ENCODE measurements at places on chromosomes 2 and 18.

DNA sequence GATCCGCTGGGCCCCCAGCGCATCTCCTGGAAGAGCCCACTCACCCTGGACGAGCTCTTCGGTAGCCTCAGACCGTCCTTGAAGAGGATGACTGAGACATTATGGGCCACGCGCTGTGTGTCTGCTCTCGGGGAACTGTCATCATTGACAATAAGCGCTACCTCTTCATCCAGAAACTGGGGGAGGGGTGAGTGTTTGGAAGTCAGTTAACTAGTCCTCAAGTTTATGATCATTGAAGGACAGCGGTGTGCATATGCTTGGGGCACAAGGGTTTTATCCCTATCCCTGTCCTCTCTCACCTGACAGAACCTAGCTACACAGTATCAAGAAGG, 586 bp downstream of the STK16 start:
- DNase-seq, result no peak

GRCh38 chr18:31819106-31819924, 58.6 kb upstream of the SLC25A52 start:
- peak; percentile 61 for DNase-seq

- no peak for DNase-seq
Observed at GRCh38 chr2:98346311-98347236, at the start of gene CNGA3. Gene CNGA3 (plus strand): TSS chr2:98346456. CDS start chr2:98369976, 23,520 bp downstream.

DNA sequence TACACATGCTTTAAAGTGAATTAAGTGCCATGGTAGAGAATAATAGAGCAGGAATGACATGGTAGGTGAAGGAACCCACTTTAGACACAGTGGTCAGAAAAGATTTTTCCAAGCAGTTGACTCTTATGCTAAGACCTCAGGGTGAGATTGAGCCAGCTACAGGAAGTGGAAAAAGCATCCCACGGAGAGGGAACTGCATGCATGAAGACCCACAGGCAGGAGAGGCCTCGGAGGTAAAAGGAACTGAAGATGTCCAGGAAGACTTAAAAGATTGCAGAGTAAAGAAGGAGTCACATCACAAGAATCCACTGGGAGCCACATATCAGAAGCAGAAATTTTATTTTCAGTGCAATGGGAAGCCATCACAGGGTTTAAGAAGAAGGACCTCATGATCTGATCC, 499.2 kb upstream of the FAM98A start:
- DNase-seq, result no peak

- DNase-seq, result no peak
Observed at GRCh38 chr2:74025971-74026612, 41.4 kb downstream of the TET3 start.

DNA sequence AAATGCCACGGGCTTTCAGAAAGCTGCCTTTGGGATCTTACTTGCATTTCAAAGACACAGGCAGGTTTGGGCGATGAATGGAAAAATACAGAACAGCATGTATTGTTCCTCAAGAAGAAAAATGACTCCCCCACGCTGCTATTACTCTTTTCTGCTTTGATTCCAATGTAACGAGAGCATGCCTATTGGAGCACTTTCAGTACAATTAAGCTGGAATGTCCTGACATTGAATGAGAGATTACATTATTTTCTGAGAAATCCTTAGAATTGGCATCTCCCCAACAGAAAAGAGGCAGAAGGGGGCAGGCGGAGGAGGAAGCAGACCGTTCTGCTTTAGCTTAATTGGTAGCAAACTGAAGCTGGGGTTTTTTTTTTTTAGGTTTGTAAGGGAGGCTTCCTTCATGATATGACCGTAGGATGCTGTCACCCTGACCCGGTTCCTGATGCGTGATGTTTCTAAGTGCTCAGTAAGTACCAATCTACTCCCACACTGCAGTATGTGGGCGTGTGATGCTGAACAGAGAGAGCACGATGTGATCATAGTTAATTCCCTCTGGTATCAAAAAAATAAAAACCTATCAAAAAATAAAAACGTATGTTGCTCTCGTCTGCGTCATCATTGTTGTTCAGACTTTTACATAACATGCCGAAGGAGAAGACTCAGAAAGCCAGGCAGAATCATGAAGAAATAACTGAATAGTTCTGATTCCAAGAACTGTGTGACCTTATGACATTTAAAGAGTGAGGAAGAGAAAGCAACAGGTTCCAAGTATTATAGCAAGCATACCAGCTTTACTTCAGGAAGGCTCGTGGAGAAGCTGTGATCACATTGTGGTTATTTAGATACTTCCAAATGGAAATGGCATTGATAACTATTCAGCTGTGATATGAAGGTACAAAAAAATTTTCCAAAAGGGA, 40.5 kb downstream of the LONRF2 start:
- DNase-seq, result no peak

DNA sequence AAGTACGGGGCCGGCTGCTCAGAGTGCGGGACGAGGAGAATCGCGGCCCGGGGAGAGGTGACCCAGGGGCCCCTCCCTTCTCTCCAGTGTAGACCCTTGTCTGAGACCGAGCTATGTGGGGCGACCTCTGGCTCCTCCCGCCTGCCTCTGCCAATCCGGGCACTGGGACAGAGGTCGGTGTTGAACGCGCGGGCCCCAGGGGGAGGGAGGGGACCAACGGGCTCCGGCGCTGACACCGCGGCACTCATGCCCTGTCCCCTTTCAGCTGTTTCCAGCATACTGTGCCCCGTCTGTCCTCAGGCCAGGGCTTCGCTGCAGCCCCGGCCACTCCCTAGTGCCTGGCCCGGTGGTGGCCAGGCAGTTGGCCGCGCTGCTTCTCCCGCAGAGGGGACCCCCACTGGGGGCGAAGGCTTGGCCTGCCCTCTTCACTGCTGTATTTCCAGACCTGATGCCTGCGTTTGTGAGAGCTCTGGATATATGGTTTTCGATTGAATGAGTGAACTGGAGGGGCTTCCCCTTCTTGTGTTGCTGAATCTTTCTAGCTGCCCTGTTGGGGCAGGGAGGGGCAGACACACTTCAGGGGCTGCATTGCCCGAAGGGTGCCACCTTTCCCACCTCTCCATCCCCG, 809 bp downstream of the DBI start:
- no peak for DNase-seq

DNA sequence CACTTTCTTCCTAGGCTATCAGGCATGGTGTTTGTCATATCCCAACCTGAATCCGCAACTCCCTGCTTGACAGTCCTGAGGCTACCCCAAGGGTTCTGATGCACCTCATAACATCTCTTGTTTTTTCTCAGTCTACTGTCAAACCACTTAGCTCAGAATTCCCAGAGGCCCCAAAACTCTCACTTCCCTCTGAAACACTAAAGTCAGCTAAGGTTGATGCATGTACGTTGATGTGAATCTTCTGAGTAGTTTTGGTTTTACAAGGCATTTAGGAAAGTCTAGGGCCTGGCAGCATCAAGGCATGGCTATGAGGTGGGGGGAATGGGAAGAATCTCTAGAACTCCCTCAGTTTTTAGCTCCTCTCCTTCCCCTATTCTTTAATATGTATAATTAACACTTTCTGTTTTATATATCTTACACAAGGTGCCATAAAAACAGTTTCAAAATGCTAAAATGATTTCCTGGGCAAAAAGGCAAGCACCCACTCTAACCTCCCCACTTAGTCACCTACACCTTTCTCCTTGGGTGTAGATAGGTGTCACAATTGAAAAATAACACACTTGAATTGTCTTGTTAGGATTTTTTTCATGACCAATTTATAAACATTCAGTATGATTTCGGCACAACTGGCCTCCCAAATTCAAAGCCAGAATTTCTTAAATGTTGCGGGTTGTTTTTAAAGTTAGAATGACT, 71.4 kb upstream of the TANK start:
- DNase-seq, result no peak

- no peak for DNase-seq
Observed at GRCh38 chr2:164948540-164948939, 6.8 kb downstream of the SLC38A11 start.

DNA sequence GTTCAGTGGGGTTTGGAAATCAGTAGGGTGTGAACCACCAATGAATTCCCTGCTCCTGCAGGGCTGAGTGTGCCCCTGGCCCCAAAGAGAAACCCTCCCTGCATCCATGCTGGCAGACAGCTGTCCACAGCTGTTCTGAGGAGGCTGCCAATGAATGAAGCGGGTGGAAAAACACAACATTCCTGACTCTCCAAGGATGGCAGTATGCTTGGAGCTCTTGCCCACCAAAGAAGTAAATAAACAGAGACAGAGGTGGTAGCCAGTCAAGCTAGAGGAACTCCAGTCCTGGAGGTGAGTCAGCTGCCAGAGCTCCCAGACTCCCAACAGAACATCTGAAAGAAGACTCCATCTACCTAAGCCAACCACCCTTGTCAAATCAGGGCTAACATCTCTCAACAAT, 6.2 kb downstream of the ZBTB7C start:
- DNase-seq, result no peak

GRCh38 chr2:192218377-192218776, 23.6 kb upstream of the TMEFF2 start:
- DNase-seq, result no peak

DNA sequence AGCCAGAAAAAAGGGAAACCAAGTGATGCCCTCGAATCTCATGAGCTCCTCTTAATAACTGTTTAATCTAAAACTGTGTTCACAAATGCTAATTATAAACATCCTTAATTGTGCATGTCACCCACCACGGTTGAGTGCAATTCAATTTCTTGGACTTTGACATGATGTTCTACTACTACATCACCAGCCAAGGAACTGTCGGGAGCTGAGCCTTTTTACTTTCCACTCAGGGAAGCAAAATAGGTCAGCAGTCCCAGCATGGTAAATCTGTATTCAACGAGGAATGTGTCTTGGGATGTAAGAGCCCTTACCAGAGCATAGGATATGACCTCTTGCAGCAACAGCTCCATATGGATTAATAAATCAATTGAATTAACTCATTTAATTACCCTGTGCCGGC, 20.8 kb upstream of the REG3G start:
- DNase-seq, result no peak

- DNase-seq, result no peak
Observed at GRCh38 chr2:35220461-35220860, 1135.1 kb upstream of the CRIM1 start.

DNA sequence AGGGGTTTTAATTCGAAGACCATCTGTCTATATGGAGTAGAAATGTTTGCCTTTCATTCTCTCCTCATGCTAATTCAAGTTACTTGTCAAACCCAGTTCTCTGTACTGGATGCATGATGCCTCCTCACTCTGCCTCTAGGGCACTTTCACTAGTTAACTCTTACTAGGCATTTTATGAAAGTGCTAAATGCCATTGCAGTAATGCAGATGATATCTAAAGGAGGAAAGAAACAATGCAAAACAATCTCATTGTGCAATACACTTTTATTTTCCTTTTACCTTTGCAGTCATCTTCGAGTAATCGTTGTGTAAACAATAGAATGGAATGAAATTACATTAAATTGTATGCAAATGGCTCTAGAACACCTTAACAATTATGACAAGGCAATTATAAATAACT, 293.6 kb downstream of the STK39 start:
- no peak for DNase-seq

DNA sequence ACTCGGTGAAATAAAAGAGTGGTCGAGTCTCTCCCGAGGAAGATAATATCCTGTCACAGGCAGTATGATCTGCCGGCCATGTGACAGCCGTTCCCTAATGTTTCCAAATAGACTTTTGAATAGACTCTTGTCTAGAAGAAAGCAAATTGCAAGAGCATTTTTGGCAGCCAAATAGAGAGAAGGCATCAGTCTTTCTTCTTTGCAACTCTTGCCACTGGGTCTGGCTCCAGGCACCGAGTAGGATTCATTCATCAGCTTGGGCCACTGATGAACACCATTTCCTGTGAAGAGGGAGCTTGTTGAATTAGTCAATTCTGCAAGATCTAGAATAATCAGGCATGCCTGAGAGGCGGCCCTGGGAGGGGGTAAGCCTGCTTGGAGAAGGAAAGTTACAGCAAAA, 165.6 kb downstream of the KLHL29 start:
- DNase-seq, result no peak

DNA sequence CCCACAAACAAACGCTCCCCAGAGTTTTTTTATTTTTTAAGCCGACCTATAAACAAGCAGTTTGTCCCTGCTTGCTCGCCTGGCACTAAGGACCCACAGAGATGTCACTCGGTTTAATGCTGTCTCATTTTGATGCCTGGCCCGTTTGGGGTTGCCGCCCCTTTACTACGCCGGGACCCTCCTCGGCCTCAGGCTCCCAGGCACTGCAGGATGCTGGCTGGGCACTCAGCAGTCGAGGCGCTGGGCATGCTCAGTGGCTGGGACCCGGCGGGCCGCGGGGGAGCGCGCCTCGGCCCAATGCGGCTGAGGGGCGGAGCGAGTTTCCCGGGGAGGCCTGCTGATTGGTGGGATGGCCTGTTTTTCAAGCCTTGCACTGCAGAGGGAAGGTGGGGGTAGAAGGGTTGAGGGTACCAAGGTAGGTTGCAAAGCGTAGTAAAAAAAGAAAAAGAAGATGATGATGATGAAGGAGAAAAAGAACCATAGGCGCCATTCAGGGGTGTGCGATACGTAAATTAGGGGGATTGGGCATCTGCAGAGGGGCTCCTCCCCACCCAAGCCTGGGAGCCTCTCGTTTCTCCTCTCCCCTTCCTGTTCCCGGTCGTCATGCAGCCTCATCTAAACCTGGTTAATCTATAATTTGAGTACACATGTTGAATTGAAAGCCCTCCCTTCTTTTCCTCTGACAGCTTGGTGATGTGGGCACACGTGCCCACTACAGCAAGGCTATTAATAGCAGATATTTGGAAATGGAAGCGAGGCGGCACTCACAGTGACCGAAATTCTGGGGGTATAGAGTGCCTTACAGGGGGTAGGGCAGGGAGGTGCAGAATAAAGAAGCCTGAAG, 1.5 kb upstream of the IRS1 start:
- DNase-seq, result peak; percentile 80

DNA sequence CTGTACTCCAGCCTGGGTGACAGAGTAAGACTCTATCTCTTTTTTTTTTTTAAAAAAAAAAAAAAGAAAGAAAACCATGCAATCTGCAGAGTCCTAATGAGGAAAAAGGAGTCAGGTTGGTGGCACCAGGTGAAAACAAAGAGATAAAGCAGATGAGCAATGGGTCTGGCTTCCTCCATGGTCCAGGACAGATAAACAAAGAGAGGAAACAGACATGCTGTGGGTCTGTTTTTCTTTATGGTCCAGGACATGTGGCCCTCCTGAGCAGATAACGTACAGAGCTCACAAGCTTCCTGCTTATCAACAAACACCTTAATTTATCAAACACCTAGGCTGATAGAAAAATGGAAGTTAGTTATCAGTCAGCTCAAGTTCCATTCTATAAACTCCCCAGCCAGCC, 24.4 kb upstream of the TUBB6 start:
- no peak for DNase-seq

DNA sequence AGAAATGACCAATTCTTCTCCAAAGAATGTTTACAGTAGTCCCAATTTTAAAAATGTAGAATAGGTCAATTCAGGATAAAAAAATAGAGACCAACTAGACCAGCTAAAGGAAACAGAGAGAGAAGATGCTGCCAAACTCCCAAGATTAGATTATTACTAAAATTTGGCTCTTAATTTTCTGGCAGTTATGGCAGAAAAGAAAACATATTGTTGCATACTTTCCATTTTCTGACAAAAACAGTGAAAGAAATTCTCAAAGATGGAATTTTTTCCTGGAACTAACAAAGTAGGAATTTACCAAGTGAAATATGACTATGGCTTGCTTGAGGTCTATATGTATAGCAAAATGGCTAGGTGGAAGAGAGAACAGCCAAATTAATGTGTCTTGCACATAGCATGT, 138.3 kb upstream of the STK17B start:
- no peak for DNase-seq

All from NCI-H748 treated with DMSO at 0.1 percent for 48 hours (cell line).